ENCODE measurements at places on chromosomes 12 and 14.

GRCh38 chr14:95197551-95197950 lies 40.2 kb upstream of the DICER1 start:
- DNase-seq, result no peak

DNA sequence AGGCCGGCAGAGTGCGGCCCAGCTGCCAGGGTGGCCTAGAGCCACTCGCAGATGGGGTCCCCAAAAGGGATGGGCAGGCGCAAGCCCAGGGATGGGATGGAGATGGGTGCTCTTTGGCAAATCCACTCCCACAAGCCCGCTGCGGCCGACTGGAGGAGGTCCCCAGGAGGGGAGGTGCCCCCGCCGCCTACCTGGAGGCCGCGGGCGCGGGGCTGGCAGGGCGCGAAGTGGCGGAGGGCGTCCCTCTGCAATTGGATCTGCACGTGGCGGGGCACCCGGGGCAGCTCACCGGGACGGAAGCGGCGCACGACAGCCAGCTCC lies 730 bp downstream of the PPP1R3E start:
- DNase-seq, result no peak

DNA sequence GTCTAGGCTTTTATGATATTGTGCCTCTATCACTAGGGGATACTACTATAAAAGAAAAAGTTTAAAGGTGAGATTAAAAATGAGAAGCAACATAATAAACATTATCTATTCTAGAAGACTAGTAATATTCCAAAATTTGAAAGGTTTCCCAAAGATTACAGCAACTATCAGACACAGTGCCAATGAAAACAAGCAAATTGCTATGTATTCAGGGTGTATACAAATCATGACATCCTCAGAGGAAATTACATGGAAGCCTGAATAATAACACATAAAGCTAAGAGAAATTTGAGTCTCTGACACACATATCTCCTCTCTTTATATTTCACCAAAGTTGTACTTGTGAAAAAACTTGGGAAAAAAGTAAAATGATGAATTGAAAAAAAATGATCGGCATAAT lies 327.0 kb downstream of the SEC23A start:
- no peak for DNase-seq

- no peak for DNase-seq
Observed at GRCh38 chr14:59044707-59045106, 143.8 kb upstream of the DAAM1 start.

DNA sequence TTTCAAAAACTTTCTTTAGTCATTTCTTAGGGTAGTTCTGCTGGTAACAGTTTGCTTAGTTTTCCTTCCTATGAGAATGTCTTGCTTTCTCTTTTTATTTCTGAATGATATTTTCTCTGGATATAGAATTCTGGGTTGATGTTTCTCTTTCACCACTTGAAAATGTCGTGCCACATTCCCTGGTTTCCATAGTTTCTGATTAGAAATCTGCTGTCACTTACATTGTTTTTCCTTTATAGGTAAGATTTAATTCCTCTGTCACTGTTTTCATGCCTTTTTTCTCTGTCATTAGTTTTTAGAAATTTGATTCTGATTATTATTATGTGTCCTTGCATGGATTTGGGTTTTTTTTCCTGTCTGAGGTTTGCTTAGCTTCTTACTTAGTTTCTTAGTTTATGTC lies 77.3 kb upstream of the PCNX4 start:
- DNase-seq, result no peak

DNA sequence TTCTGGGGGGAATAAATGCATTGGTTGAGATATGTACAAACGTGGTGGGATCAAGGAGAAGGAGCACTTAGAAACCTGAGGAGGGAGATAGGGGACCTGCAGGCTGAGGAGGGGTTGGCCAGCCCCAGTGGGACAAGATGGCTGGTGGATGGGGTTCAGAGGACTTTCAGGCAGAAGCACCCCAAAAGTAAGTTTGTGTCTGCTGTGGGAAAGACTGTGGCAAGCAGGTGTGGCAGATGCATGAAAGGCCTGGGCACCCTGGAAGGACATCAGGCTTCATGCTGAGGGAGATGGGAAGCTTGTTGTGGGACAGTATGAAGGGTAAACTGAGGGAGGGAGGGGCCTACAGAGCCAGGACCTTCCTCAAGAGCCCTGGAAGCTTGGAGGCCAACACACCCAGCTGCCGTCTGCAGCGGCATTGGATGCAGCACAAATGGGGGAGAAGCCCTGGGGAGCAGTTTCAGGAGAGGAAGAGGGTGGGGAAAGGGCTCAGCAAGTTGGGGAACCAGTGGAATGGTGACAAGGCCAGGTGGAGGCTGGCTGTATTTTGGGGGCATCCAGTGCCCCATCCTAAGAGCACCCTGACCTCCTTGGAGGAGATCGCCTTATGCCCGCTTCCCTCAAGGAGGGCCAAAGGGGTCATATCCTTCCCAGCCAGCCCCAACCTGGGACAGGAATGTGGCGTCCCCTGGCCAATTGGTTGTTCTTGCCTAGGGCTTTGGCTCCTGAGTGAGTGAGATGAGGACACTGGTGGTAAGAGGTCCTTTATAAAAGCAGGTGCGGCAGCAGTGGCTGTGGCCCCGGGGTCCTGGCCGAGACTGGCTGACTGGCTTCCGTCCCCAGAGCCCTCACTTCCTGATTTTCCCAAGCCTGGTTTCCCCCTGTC lies 20.7 kb downstream of the NFKBIA start:
- DNase-seq, result no peak
